ENCODE measurements at places on chromosomes 6 and 20.

DNA sequence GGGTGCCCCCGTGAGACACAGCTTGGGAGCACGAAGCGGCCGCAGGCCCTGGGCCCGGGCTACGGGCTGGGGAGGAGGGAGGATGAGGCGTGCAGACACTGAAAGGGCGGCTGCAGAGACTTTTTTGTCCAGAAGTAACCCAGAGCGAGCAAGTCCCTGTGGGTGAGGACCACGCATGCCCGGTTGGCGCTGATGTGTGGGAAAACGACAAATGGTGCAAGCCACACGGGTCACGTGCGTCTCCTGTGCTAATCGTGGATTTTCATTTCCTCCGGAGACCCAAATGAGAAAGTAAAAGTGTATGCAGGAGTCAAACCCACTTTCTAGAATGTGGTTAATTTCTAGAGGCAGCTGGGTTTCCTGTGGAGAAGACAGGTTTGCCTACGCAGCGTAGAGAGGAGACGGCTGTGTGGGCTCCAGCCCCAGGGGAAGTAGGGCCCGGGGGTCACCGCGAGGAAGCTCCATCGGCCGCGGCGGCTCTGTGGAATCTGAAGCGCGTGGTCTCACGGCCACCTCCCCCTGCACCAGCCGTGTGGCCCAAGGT is 19.0 kb downstream of the DLL1 start:
- no peaks in the 10 kb centered on the region for H3K36me3 ChIP-seq
- H3K27me3 ChIP-seq = no peaks in the 10 kb centered on the region
- no peaks in the 10 kb centered on the region for H3K4me1 ChIP-seq

DNA sequence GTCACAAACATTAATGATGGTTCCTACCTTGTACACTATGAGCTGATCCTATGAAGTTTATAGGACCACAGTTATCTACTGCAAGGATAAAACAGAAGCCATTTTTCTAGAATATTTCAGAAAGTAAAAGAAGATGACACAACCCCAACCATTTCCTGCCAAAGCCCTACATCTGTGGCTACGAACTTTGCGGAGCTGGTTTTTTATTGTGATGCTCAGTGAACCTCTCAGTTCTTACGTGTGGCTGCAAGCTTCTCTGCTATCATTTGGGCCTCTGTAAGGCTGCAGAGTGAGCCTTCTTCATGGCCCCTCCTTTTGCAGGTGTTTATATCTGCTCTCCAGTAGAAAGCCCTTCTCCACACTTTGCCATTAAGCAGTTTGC is 17.8 kb upstream of the TAGAP start:
- H3K4me1 ChIP-seq = no peaks in the 10 kb centered on the region
- no peak overlapping the region for H3K27ac ChIP-seq
- H3K36me3 ChIP-seq = no peaks in the 10 kb centered on the region
- DNase-seq = no peak
- no peak overlapping the region for H3K4me3 ChIP-seq

DNA sequence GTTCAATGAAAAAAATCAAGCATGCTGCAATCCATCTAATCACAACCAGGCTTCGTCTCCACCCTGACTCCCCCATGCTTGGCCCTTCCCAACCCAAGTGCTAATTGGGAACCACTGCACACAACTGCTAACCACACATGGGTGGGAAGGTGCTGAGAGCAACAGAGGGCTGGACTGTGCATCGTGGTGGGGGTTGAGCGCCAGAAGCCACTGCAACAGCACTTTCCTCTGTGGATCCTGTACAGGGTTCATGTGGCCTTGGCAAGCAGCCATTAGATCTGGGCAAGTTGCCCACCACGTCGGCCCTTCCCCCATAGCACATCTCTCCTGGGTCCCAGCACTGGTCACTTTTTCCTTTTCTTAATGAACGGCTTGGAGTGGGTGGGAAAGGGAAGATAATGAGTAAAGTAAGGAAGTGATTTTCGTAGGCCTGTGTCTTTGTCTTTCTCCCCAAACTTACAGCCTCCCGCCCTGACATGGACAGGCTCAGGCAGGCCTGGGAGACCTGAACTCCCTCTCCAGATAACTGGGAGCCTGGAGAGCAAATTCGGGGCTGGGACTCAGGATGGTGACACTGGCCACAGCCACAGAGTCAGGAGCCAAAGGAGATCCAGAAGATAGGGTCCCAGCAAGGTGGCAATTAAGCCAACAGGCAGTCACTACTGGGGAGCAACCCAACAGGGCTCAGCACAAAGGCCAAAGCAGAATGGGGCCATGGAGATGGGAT is 34.4 kb upstream of the MRPS10 start:
- no peak overlapping the region for H3K27ac ChIP-seq
- H3K4me3 ChIP-seq = no peak overlapping the region
- H3K4me1 ChIP-seq = no peaks in the 10 kb centered on the region
- DNase-seq = no peak
- H3K36me3 ChIP-seq = peaks cover 3% of the 10 kb centered on the region

GRCh38 chr6:38738261-38738660 is 23.1 kb downstream of the DNAH8 start:
- H3K4me1 ChIP-seq = no peaks in the 10 kb centered on the region
- no peaks in the 10 kb centered on the region for H3K36me3 ChIP-seq
- DNase-seq = no peak
- H3K27ac ChIP-seq = no peak overlapping the region

DNA sequence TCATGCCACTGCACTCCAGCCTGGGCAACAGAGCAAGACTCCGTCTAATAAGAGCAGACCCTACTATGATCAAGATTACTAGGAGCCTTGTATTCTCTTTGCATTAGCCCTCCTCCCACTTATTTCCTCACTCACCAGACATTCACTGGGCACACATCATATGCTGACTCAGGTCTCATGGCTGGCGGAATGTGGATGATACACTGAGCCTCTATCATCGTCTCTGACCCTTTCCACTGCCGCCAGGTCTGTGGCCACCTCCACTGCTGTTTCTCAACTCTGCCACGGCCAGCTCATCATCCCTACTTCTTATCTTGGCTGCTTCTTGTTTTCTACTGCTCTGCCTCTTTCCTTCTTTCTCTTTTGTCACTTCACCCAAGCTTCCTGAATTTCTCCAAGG is 161.0 kb downstream of the BACH2 start:
- H3K4me3 ChIP-seq = no peak overlapping the region
- no peaks in the 10 kb centered on the region for H3K36me3 ChIP-seq
- peaks cover 10% of the 10 kb centered on the region for H3K4me1 ChIP-seq

- H3K27me3 ChIP-seq = no peaks in the 10 kb centered on the region
- H3K4me1 ChIP-seq = no peaks in the 10 kb centered on the region
- DNase-seq = no peak
- H3K4me3 ChIP-seq = no peak overlapping the region
- no peaks in the 10 kb centered on the region for H3K36me3 ChIP-seq
Measured at GRCh38 chr6:67362976-67363375, 1272.1 kb upstream of the ADGRB3 start.

DNA sequence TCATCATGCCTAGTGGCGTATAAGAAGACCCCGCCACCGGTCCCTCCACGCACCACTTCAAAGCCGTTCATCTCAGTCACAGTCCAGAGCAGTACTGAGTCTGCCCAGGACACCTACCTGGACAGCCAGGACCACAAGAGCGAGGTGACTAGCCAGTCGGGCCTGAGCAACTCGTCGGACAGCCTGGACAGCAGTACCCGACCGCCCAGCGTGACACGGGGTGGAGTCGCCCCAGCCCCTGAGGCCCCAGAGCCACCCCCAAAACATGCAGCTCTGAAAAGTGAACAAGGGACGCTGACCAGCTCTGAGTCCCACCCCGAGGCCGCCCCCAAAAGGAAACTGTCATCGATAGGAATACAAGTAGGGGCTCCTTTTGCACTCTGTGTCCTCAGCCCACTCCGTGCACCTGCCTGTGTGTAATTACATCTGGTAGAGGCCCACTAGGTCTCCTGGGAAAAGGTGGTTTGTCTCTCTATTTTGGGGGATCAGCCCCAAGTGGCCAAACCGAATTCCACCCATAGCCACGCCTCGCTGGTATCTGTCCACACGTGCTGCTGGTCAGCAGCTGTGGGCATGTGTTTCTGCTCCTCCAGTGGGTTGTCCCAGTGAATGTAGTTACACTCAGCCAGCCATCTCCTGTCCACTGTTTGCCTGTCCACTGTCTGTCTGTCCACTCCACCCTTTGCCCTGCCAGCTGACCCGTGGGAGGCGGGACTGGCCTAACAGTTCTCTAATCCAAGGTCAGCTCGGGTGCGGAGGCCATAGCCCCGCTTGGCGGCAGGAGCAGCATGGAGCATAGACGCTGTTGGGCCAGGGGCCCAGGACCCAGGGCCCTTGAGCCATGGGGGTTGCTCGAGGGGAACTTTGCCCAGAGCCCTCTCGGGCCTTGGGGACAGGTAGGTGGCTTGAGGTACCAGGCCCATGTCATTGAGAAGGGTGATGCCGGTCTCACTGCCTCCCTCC is 44.3 kb upstream of the MYL9 start:
- H3K4me3 ChIP-seq = no peak overlapping the region
- H3K27ac ChIP-seq = no peak overlapping the region
- no peak for DNase-seq
- H3K36me3 ChIP-seq = peaks cover 26% of the 10 kb centered on the region
- no peaks in the 10 kb centered on the region for H3K27me3 ChIP-seq
- H3K4me1 ChIP-seq = no peaks in the 10 kb centered on the region

DNA sequence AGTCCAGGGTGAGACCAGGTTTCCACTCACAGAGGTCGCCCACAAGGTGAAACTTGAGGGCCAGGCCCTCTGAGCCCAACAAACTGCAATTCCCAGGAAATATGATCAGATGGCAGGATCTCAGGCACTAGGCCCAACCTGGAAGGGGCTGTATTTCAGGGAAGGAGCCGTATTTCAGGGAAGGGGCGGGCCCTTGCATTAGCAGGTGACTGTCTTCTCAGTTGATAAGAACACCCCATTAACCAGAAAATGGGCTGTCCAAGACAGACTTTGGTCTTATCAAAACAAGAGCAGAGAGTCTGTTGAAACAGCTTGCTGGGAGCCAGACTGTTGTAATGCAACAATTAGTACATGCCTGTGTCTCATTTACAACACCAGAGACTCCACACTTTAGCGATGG is 10.9 kb upstream of the BNIP5 start:
- no peak for DNase-seq
- H3K4me1 ChIP-seq = no peaks in the 10 kb centered on the region
- H3K4me3 ChIP-seq = no peak overlapping the region
- H3K27me3 ChIP-seq = no peaks in the 10 kb centered on the region
- no peaks in the 10 kb centered on the region for H3K36me3 ChIP-seq
- H3K27ac ChIP-seq = no peak overlapping the region

DNA sequence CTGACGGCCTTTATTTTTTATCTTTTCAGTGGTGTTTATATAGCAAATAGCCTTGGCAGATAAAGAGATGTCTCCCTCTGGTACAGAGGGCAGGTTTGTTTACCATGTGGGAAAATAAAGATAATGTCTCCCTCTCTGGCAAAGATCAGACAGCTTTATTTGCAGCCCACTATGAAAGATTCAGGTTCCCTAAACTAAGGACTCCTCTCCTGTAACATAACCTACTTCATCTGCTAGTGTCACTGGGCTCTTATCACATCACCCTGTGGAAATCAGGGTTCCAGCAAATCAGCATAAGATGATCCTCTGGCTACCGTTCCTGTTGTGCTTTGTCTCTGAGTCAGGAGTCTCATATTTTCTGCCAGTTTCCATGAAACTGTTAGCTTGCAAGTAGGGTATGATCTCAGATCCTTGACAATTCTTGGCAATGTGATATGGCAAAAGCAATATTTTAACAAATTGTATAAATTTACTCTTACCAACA is 3.1 kb downstream of the FBXL4 start:
- H3K36me3 ChIP-seq = peaks cover 4% of the 10 kb centered on the region
- no peaks in the 10 kb centered on the region for H3K27me3 ChIP-seq
- no peak overlapping the region for H3K4me3 ChIP-seq
- peak; percentile 2 for DNase-seq
- no peak overlapping the region for H3K27ac ChIP-seq

- peak; percentile 38 for DNase-seq
- H3K27ac ChIP-seq = no peak overlapping the region
- no peak overlapping the region for H3K4me3 ChIP-seq
- H3K27me3 ChIP-seq = no peaks in the 10 kb centered on the region
- H3K4me1 ChIP-seq = peaks cover 7% of the 10 kb centered on the region
Measured at GRCh38 chr6:131792091-131792496, 15.7 kb upstream of the ENPP1 start.

DNA sequence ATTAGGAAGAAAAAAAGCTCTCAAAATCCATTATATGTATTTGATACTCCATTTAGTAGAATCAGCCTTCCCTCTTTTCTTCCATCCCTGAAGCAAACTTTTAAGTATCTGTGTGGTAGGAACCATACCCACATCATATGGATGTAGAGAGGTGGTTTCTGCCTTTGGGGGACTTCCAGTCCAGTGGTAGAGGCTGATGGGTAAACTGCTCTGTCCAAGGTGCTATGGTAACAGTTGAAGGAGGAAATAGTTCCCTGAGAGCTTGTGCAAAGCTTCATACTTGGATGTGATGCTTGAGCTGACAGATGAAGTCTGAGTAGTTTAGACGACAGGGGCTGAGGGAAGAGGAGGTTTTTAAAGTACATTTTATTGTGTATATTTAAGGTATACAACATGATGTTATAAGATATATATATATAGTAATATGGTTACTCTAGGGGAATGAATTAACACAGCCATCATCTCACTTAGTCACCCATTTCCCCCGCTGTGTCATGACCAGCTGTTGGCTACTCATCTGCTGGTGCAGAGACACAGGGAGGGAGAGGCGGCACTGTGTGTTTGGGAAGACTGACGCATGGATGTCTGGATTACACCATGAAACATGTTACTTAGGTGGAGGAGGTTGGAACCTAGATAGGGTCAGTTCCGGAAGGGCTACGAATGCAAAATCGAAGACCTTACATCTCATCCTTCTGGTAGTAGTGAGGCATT is 185.2 kb downstream of the FARS2 start:
- H3K4me1 ChIP-seq = no peaks in the 10 kb centered on the region
- H3K4me3 ChIP-seq = no peak overlapping the region
- no peaks in the 10 kb centered on the region for H3K27me3 ChIP-seq
- H3K27ac ChIP-seq = no peak overlapping the region
- H3K36me3 ChIP-seq = no peaks in the 10 kb centered on the region
- DNase-seq = no peak

DNA sequence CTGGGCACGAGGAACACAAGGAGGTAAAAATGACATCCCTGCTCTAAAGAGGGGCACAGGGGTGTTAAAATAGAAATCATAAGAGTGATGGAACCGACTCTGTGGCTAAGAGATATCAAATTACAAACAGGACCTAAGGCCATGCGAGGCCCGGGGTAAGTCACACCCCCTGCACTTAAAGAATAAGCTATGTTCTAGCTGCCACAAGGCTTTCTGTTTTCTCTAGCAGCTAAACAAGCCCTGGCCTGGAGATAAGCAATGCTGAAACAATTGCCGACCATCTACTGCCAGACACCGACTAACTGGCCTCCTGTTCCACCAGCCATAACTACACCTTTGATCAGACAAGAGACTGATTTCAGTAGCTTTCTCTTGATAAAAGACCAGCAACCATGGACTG is 32.4 kb downstream of the MDGA1 start:
- DNase-seq = no peak
- H3K4me3 ChIP-seq = no peak overlapping the region
- H3K4me1 ChIP-seq = no peaks in the 10 kb centered on the region
- no peaks in the 10 kb centered on the region for H3K27me3 ChIP-seq

- no peak overlapping the region for H3K27ac ChIP-seq
- no peak for DNase-seq
- H3K27me3 ChIP-seq = no peaks in the 10 kb centered on the region
- H3K4me3 ChIP-seq = no peak overlapping the region
- H3K36me3 ChIP-seq = no peaks in the 10 kb centered on the region
Measured at GRCh38 chr6:143478479-143479062, 28.0 kb downstream of the PEX3 start.

GRCh38 chr6:5174244-5174643 is 86.5 kb downstream of the LYRM4 start:
- H3K27me3 ChIP-seq = no peaks in the 10 kb centered on the region
- DNase-seq = peak; percentile 72
- H3K4me1 ChIP-seq = peaks cover 55% of the 10 kb centered on the region
- peak overlapping the region; percentile 19 for H3K4me3 ChIP-seq

Data from A673 (cell line).